ENCODE measurements at places on chromosomes 1 and 21. TPM values are rescaled to one million over a fixed set of nuclear protein-coding genes. Genes with fewer than 3 reads are reported as not detected.

Gene B3GALT2
- 0.99 TPM for polyA plus RNA-seq

DNA sequence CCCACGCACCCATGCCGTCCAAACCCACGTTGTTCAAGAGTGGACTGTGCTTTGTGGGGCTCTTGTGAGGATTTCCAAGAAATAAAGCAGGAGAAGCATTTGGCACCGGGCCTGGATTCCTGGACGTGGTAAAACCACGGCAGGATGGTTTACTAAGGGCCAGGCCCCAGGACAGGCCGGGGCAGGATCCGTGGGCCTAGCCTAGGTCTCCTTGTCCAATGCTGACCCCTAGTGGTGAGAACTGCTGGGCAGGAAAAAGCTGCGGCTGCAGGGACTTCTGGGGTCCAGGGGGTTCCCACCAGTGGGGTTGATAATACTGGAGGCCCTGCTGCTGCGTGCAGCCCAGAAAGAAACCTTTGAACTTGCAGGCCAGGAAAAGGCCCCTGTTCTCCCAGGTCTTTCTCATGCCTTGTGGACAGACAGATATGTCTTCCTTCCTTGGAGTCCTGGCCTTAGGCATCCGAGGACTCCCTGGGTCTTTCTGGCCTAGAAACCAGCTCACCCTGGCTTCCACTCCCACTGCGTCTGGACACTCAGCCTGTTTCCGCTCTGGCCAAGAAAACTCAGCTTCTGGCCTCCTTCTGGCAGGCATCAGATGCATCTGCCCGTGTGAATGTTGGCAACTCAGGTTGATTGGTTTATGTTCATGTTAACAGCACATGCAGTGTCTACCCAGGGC, 106.9 kb upstream of the TMEM51 start:
- H3K36me3 ChIP-seq: no peaks in the 10 kb centered on the region
- H3K27ac ChIP-seq: no peak overlapping the region
- no peak overlapping the region for H3K4me3 ChIP-seq
- H3K4me1 ChIP-seq: no peaks in the 10 kb centered on the region
- peak; percentile 70 for DNase-seq

GRCh38 chr1:235984041-235984825, 80.7 kb downstream of the NID1 start:
- H3K27ac ChIP-seq: no peak overlapping the region
- H3K27me3 ChIP-seq: no peaks in the 10 kb centered on the region
- H3K4me3 ChIP-seq: no peak overlapping the region
- no peaks in the 10 kb centered on the region for H3K4me1 ChIP-seq

Gene TSPAN1
- polyA plus RNA-seq: 4.1 TPM

DNA sequence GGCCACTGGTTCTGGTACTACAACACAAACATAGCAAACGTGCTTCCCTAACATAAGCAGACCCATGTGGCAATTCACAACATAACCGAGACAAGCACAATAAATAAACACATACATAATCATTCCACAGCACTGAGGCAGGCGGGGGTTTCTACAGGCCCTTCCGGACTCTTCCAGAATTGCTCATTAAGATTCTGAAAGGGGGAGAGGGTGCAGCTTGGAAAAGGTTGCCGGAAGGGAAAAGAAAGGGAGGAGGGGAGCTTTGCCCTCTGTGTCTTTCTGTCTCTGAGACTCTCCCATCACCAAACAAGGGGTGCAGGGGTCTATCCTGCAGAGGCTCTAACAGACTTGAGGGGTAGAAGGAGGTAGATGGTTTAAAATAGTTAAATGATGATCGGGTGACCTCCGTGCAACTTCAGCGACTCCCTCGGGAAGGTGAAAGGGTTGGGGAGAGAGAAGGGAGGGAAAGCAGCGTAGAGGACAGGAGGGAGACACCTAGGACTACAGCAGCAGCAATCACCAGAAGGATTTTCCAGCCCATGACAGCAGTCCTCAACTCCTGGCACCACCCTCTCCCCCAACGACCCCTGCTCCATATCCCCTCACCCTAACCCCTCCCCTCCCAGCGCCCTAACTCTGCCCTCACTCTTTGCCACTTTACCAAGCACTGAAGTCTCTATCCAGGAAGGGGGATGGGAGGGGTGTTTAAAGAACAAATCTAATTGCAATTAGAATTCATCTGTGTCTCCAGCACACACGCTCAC, 365.5 kb upstream of the ESRRG start:
- DNase-seq: no peak
- H3K4me1 ChIP-seq: no peaks in the 10 kb centered on the region
- H3K36me3 ChIP-seq: no peaks in the 10 kb centered on the region
- no peaks in the 10 kb centered on the region for H3K27me3 ChIP-seq
- peak overlapping the region; percentile 80 for H3K27ac ChIP-seq

DNA sequence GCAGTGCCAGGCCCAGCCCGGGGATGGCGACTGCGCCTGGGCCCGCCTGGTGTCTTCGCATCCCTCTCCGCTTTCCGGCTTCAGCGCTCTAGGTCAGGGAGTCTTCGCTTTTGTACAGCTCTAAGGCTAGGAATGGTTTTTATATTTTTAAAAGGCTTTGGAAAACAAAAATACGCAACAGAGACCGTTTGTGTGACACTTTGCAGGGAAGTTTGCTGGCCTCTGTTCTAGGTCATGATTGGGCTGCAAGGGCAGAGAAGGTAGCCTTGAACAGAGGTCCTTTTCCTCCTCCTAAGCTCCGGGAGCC, 719 bp downstream of the SOD1 start:
- no peaks in the 10 kb centered on the region for H3K36me3 ChIP-seq
- H3K4me1 ChIP-seq: peaks cover 6% of the 10 kb centered on the region
- peak overlapping the region; percentile 77 for H3K4me3 ChIP-seq
- no peaks in the 10 kb centered on the region for H3K27me3 ChIP-seq
- peak overlapping the region; percentile 81 for H3K27ac ChIP-seq
- DNase-seq: no peak

Gene LCE2A
- not detected for polyA plus RNA-seq

- no peaks in the 10 kb centered on the region for H3K36me3 ChIP-seq
- H3K4me1 ChIP-seq: no peaks in the 10 kb centered on the region
- no peak overlapping the region for H3K27ac ChIP-seq
- no peaks in the 10 kb centered on the region for H3K27me3 ChIP-seq
- no peak for DNase-seq
Observed at GRCh38 chr1:28099050-28099769, 10.8 kb upstream of the EYA3 start.

GRCh38 chr1:185816460-185816859, 82.3 kb downstream of the HMCN1 start:
- DNase-seq: no peak
- no peaks in the 10 kb centered on the region for H3K36me3 ChIP-seq
- H3K27me3 ChIP-seq: no peaks in the 10 kb centered on the region
- H3K27ac ChIP-seq: no peak overlapping the region
- no peak overlapping the region for H3K4me3 ChIP-seq

DNA sequence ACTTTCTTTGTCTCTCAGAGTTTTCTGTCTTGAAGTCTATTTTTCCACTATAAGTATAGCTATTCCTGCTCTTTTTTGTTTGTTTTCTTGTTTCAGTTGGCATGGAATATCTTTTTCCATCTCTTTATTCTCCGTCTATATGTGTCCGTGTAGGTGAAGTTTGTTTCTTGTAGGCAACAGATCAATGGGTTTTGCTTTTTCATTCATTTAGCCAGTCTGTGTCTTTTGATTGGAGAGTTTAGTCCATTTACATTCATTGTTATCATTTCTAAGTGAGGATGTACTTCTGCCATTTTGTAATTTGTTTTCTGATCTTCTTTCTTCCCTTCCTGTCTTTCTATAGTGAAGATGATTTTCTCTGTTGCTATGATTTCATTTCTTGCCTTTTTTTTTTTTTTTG, 132.5 kb upstream of the GPR52 start:
- no peak overlapping the region for H3K27ac ChIP-seq
- H3K4me1 ChIP-seq: no peaks in the 10 kb centered on the region
- no peaks in the 10 kb centered on the region for H3K27me3 ChIP-seq
- no peak for DNase-seq
- no peaks in the 10 kb centered on the region for H3K36me3 ChIP-seq

- H3K36me3 ChIP-seq: no peaks in the 10 kb centered on the region
- no peak overlapping the region for H3K27ac ChIP-seq
- H3K4me1 ChIP-seq: no peaks in the 10 kb centered on the region
Observed at GRCh38 chr1:61011561-61012263, 70.6 kb upstream of the NFIA start.

- no peaks in the 10 kb centered on the region for H3K36me3 ChIP-seq
- H3K27ac ChIP-seq: no peak overlapping the region
- H3K4me3 ChIP-seq: no peak overlapping the region
- peaks cover 12% of the 10 kb centered on the region for H3K4me1 ChIP-seq
Observed at GRCh38 chr1:84476225-84476624, 2.8 kb upstream of the RPF1 start.

- H3K27ac ChIP-seq: no peak overlapping the region
- DNase-seq: no peak
- H3K27me3 ChIP-seq: no peaks in the 10 kb centered on the region
- peaks cover 4% of the 10 kb centered on the region for H3K4me1 ChIP-seq
Observed at GRCh38 chr1:228496494-228496893, 9.3 kb downstream of the RNF187 start.

DNA sequence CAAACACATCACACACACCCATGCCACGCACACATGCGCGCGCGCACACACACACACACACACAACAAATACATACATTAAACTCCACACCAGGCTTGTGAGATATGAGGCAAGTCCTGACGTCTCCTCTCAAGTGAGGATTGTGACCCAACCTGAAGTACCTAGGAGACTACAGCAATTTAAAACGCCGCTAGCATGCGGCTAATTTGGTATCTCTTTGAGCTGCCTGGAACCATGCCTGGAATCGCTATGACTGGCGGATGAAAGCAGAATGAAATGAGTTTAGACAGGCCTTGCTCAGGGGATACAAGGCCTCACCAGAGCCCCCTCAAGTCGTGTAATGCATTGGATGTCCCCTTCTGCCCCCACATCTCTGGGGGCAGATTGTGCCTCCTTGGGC, 1.6 kb upstream of the RAB7B start:
- no peaks in the 10 kb centered on the region for H3K4me1 ChIP-seq
- H3K27ac ChIP-seq: peak overlapping the region; percentile 72
- no peak for DNase-seq
- no peak overlapping the region for H3K4me3 ChIP-seq

DNA sequence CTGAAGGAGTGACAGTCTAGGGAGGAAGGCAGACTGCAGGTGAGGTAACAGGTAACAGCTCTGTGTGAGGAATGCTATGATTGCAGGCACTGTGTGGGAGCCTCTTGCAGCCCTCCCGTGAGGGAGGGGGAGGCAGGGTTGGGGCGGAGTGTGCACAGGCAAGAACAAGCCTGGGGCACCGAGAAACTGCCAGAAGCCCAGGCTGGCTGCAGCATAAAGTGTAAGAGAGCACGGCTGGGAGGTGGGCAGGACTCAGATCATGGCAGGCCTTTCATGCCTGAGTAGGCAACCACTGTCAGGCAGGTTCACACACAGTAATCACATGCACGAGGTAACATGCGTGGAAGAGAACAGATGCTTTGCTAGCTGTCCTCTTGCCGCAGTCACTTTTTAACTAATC, 11.3 kb upstream of the RHEX start:
- H3K27me3 ChIP-seq: no peaks in the 10 kb centered on the region
- H3K4me1 ChIP-seq: no peaks in the 10 kb centered on the region
- H3K36me3 ChIP-seq: no peaks in the 10 kb centered on the region
- no peak overlapping the region for H3K4me3 ChIP-seq

Gene GPR37L1
- 0.02 TPM for polyA plus RNA-seq

GRCh38 chr1:246632281-246633168, 66.3 kb downstream of the CNST start:
- H3K4me3 ChIP-seq: no peak overlapping the region
- H3K27me3 ChIP-seq: no peaks in the 10 kb centered on the region
- no peaks in the 10 kb centered on the region for H3K4me1 ChIP-seq
- no peak overlapping the region for H3K27ac ChIP-seq
- no peak for DNase-seq

Gene GJB3
- polyA plus RNA-seq: 0.14 TPM

Gene TCHH
- polyA plus RNA-seq: 0.15 TPM

- no peaks in the 10 kb centered on the region for H3K36me3 ChIP-seq
- H3K27ac ChIP-seq: no peak overlapping the region
- no peak for DNase-seq
- no peaks in the 10 kb centered on the region for H3K27me3 ChIP-seq
Observed at GRCh38 chr21:27275294-27275927, 308.5 kb upstream of the ADAMTS5 start.

GRCh38 chr1:231849981-231850380, 223.4 kb downstream of the DISC1 start:
- H3K27me3 ChIP-seq: no peaks in the 10 kb centered on the region
- no peak overlapping the region for H3K27ac ChIP-seq
- H3K36me3 ChIP-seq: no peaks in the 10 kb centered on the region
- peaks cover 4% of the 10 kb centered on the region for H3K4me1 ChIP-seq
- DNase-seq: no peak

- no peak overlapping the region for H3K4me3 ChIP-seq
- H3K4me1 ChIP-seq: peaks cover 7% of the 10 kb centered on the region
- no peak overlapping the region for H3K27ac ChIP-seq
- no peaks in the 10 kb centered on the region for H3K27me3 ChIP-seq
- DNase-seq: no peak
Observed at GRCh38 chr1:5142389-5142788, 488.0 kb downstream of the AJAP1 start.

DNA sequence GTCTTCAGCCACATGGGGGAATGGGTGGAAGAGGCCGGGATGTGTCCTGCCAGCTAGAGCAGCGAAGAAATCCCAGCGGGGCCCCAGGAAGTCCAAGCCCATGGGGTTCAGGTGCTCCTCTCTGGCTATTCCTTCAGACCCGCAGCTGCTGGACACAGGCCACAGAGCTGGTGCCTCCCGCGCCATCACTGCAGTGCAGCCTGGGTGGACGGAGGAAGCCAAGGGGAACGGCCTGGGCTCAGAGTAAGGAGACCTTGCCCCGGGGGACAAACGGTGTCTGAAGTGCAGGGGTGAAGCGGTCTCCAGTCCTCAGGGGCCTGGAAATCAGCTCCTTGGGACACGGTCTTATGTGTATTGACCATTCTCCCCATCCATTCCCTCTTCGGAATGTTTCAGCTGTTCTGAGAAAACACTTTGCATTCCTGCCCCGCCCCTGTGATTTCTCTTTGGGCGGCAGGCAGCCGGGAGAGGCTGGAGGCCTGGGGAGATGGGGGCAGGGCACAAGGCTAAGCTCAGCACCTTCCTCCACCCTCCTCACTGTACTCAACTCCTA, 18.4 kb downstream of the MTHFR start:
- no peak overlapping the region for H3K4me3 ChIP-seq
- no peak for DNase-seq
- no peak overlapping the region for H3K27ac ChIP-seq
- H3K36me3 ChIP-seq: no peaks in the 10 kb centered on the region

- H3K36me3 ChIP-seq: no peaks in the 10 kb centered on the region
- H3K27me3 ChIP-seq: no peaks in the 10 kb centered on the region
- no peak overlapping the region for H3K4me3 ChIP-seq
- no peaks in the 10 kb centered on the region for H3K4me1 ChIP-seq
- peak; percentile 31 for DNase-seq
Observed at GRCh38 chr21:43956019-43956669, 56.0 kb upstream of the TRAPPC10 start.

GRCh38 chr1:228282329-228283042, 74.6 kb downstream of the OBSCN start:
- H3K4me3 ChIP-seq: no peak overlapping the region
- H3K27ac ChIP-seq: no peak overlapping the region
- H3K36me3 ChIP-seq: no peaks in the 10 kb centered on the region
- no peaks in the 10 kb centered on the region for H3K4me1 ChIP-seq
- no peaks in the 10 kb centered on the region for H3K27me3 ChIP-seq

Measured in pancreas (tissue), 10 donors.